ENCODE measurements at places on chromosomes 12 and 14.

DNA sequence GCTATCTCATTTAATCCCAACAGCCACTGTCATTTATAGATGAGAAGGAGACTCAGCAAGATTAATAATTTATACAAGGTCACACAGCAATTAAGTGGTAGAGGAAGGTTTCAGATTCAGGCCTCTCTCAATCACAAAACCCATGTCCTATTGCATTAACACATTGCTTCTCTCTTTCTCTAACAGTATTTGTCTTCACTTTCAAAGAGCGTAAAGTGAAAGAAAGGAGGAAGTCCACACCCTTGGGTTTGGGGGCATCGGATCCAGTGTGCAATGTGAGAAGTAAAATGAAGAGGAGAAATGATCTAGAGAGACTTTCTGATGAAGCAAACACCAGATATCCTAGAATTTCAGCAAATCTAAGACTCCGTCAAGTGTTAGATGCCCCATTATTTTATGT is 7.0 kb upstream of the VRK1 start:
- no peak for DNase-seq

DNA sequence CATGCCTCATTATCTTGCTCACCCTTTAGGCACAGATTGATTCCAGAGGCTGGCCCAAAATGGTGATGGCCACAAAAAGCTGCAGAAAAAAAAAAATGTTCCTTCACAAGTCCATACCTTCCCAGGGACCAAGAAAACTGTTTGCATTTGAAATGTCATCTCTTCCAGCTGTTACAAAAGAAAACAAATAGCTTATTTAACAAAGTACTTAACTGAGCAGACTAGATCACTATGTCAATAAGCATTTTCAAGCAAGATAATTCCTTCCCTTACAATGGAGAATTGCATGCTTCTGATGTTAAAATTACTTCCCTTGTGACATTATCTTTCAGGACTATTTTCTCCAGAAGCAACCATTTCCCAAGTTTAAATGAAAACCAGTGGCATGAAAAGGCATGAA is 377.9 kb upstream of the KITLG start:
- no peak for DNase-seq

GRCh38 chr14:97517566-97518234 is 720.5 kb downstream of the VRK1 start:
- DNase-seq: no peak

- DNase-seq: no peak
Observed at GRCh38 chr12:97800561-97800960, 338.0 kb downstream of the RMST start.

GRCh38 chr12:116427200-116427930 is 131.8 kb upstream of the MAP1LC3B2 start:
- DNase-seq: no peak

GRCh38 chr14:31884776-31885379 is 192.2 kb upstream of the ARHGAP5 start:
- DNase-seq: no peak

DNA sequence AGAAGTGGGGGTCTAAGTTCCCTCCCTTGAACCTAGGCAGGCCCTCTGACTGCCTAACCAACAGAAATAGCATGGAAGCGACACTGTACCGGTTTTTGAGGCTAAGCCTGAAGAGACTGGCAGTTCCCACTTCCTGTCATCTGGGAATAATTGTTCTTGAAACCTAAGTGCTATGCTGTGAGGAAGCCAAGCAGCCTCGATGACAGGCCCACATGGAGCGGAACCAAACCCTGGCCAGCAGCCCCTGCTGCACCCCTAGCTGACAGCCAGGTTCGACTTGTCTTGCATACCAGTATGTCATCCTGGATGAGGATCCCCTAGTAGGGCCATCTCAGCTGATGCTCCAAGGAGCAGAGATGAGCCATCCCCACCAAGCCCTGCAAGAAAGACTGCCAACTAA is 6.4 kb upstream of the GPR68 start:
- DNase-seq: no peak

DNA sequence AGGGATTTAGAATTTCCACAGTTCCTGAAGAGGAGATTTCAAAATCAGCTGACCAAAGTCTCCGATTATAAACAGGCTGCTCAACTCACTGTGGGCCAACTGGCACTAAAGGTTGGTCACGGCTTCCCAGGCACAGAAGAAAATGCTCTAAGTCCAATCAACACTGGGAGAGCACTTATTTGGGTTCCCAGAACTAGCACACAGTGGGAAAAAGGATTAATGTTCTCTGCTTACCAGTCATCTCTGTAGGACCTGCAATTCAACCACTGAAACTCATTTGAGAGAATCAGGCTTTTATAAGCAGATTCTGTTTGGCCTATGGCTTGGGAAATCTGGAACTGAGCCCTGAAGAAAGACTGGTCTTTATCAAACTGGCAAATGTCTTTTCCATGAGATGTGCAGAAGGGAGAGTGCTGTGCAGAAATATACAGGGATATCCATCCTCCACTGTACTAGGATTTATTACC is 49.4 kb downstream of the ABCC9 start:
- DNase-seq: no peak

GRCh38 chr14:37870632-37871346 is 275.4 kb downstream of the TTC6 start:
- no peak for DNase-seq

GRCh38 chr14:102610968-102611811 is 18.7 kb downstream of the RCOR1 start:
- no peak for DNase-seq

- no peak for DNase-seq
Observed at GRCh38 chr14:60648934-60649874, at the start of gene SIX1. SIX1 (minus strand) TSS chr14:60649477; CDS start chr14:60649189, 288 bp downstream.

GRCh38 chr12:57638096-57638495 is 5.1 kb upstream of the B4GALNT1 start:
- no peak for DNase-seq

DNA sequence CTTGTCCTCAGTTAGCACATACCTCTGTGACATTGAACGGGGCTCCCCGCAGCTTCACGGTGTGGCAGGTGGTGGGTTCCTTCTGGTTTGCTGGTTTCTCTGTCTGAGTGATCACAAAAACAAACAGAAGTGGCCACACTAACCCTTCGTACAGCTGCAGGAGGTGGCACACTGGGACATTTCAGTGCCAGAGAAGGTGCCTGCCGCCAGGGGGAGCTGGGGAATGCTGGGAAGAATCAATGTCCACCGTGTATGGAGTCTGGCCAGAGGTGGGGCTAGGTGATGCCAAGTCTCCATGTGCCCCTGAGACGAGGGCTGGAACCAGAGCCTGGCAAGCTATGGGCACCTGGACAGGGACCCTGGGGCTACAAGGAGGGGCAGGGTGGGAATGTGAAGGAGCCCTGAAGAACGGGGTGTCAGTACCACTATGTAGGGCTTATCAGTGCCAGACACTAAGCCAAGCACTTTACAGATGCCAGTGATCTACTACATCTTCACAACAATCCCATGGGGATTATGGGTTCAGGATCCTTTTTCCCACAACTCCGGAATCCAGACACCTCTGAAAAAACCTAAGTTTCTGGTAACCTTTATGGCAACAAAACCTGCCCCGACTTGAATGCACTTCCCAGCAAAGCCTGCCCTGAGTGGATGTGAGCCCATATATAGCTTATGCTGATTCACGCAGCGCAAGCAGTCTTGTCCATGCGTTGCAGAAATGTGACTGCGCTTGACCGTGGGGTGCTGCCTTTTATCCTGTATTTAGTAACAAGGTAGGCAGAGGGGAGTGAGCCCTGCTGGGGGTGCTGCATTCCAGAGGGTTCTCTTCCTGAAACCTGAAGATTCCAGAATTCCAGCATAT is 10.8 kb downstream of the RBM19 start:
- no peak for DNase-seq

- DNase-seq: no peak
Observed at GRCh38 chr12:131917711-131918306, 11.3 kb upstream of the PUS1 start.

GRCh38 chr14:67533754-67534085 is 630 bp downstream of the PLEKHH1 start:
- DNase-seq: no peak

DNA sequence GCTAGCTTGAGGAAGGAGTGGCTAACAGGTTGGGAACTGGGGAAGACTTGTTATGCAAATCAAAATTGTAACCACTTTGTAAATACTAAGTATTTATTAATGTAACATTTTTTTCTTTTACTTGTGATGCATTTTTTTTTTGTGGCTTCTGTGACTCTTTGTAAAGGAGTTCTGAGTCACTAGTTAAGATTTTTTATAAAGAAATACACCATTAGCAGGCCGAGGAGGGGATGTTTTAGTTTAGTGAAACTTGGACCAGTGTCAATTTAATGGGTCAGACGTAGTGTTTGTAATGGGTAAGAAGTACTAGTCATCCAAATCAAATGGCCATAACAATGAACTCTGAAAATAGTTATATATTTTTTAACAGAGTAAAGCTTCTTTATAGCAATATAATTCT is 43.1 kb downstream of the AKAP6 start:
- DNase-seq: no peak

DNA sequence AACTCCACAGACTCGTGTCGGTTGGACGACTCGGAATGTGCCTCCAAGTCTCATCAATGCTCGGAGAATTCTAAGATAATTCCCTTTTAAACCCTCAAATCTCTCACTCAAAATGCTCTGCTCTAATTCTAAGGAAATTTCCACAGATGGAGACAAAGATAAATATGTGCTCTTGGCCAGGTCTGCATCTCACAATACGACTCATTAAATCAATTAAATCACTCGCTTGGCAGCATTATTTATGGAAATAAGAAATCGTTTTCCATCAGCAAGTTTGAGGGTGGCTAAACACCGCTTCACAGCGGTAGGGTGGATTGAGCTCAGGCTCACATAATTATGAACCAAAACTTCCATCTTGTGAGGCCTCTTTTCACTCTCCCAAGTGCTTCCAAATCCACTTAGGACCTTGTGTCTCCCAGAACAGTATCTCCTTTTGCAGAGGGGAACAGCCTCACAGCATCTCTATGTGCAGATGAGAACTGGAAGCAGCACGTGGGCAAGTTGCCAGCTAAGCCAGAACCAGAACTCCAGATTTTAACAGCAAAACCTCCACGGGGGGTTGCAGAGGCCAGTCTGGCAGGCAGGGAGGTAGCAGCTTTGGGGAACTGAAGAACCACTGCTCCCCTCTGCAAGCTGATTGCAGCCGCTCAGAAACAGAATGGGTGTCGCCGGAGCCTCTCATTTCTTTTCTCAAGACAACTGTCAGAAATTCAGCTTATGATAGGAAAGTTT is 43.8 kb downstream of the RIMBP2 start:
- DNase-seq: no peak

- no peak for DNase-seq
Observed at GRCh38 chr14:69428289-69428998, 30.0 kb downstream of the SLC39A9 start.

DNA sequence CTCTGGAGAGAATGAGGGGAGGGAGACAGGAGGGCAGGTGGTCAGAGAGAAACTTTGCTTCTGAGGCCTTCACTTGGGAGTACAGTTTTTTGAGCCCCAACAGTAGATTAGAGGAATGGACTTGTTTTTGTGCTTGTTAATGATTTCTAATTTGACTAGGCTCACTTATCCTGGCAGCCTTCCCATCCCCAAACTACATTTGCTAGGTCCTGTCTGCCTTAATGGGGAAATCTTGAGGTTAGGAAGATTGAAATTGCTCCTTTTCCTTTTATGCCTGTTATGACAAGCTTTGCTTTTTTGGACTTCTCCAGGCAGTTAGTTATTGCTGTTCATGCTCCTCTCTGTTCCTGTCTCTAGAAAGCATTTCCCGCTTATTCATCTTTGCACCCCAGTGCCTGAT is 37.7 kb downstream of the SYNE2 start:
- no peak for DNase-seq

DNA sequence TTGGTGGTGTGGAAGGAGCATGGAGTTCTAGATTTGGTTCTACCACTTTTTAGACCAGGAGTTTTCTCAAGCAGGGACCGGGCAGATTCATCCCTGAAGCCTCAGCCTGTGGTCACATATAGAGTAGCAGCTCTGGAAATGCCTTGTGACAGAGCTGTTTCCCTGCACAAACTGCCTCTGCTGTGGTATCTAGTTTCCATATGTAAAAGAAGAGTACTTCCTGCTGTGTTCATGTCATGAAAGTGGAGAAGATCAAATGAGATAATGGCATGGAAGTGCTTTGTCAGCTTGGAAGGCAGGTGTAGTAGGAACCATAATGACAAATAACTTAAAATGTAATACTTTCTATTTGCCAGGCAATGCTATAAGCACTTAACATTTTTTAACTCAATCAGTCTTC is 26.1 kb downstream of the OTUB2 start:
- no peak for DNase-seq

DNA sequence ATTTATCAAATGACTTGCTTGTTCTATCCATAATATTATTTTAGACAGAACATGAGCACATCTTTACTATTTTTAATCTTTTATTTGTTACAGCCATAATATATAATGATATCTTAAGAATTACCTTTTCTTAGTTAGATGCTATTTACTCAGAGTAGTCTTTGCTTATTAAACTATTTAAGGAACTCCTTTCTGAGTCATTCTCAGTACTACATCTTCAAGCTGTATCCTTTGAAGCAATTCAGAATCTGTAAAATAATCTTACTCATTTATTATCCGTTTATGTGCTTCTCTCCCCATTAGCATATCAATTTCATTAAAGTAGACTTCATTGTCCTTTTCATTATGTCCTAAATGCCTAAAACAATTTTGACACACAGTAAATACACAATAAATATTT is 240.4 kb upstream of the FAR2 start:
- DNase-seq: no peak

GRCh38 chr12:92987362-92987761 is 58.3 kb upstream of the EEA1 start:
- DNase-seq: no peak

- no peak for DNase-seq
Observed at GRCh38 chr12:66516561-66516960, 162.3 kb downstream of the GRIP1 start.

- DNase-seq: no peak
Observed at GRCh38 chr12:43120150-43120549, 431.9 kb downstream of the ADAMTS20 start.

- no peak for DNase-seq
Observed at GRCh38 chr12:87274594-87275245, 754.5 kb downstream of the C12orf50 start.

DNA sequence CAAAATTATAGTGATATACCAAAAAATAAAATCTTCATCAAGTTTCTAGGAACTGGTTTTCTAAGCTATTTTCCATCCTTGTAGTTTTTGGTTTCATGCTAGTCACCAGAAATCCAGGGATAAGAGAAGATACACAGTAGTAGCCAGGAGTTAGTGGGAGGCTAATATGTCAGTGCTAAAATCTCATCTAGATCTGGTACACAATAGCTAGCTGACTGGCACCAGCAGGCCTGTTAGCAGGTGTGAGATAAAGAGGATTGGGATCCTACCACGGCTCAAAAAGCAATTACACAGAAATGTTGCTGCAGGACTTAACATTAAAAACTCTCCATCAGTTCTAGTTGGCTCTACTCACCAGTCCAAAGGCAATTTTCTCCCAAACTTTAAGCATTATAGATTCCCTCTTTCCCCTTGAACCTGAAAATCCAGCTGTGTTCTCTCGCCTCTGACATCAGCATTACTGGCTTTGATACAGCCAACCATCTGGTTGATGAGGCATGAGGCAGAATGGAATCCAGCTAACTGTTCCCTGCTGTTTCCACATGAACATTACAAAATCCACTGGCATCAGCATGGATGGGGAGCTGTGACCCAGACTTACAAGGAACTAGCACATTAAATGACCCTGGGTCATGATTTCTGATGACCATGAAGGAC is 41.8 kb upstream of the CCDC196 start:
- no peak for DNase-seq

- DNase-seq: no peak
Observed at GRCh38 chr12:56332512-56333196, 1.1 kb downstream of the PAN2 start.

All from CD8-positive, alpha-beta T cell (primary cell).